Stimulated activated CD4-positive, alpha-beta T cell treated with anti-CD3 and anti-CD28 coated beads, Interleukin-2, amount 100 ng/mL, for 24 hours (primary cell): ENCODE measurements at places on chromosomes 13 and 19.

GRCh38 chr13:78383071-78383484 is 220.3 kb downstream of the POU4F1 start:
- DNase-seq: no peak

DNA sequence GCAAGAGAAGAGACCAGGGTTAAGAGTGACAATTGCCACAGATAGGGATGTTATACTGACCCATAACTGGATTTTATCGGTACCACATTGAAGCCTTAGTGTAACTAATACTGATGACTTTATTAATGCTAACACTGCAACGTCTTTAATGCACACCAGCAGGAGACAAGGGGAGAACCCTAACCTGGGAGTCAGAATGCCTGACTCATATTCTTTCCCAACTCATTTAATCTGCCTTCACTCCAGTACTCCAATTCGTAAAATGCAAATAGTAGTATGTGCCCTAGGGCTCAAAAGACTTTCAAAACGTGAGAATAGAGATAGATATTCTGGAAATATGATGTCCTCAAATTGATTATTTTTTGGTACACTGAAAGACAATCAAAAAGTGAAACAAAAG is 62.4 kb downstream of the GPC6 start:
- DNase-seq: no peak

DNA sequence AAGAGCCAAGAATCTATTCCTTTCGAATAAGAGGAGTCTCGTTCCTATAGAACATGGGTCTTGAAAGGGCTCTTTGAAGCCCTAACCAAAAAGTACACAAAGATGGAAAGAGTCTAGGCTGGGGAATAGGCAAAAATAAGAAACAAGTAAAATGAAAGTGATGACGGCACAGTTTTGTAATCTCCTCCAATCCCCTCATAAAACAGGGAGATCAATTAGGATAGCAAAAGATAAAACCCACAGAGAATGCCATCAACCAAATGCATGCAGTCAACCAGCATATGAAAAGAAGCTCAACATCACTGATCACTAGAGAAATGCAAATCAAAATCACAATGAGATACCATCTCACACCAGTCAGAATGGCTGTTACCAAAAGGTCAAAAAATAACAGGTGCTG is 122.4 kb upstream of the LSM14A start:
- no peak for DNase-seq

DNA sequence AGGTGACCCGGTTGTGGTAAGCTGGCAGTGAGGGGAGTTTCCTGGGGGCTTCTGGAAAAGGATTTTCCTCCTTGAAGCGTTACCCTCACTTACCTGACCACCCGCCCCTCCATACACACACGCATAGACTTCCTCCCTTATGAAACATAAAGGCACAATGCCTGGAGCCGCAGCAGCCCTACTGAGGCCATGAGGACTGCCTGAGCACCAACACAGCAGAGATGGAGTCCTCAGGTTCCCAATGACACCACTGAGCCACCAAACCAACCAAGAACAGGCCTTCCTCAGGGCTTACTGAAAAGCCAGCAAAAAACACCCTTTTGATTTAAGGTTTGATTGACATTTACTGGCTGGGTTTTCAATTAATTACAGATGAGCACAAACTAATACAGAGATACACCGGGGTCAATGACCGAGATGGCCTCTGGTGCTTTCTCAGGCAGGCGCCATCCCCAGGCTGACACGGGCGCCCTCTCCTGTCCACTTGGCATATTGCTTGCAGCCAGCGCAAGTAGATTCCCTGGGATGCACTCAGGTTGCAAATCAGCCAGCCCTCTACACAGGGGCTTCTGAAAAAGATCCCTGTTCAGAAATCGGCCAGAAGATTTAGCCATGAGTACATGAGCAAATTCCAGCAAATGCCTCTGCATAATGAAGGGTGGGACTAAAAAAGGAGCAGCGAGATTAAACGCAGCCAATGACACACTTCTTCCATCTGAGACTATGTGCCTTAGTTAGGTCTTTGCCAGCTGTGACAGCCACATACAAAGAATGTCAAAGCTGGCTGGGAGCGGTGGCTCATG is 14.8 kb downstream of the OPA3 start:
- peak; percentile 74 for DNase-seq

- DNase-seq: no peak
Measured at GRCh38 chr13:43375797-43376465, 352.5 kb downstream of the DNAJC15 start.

GRCh38 chr19:45576682-45577081 is 7.9 kb downstream of the OPA3 start:
- DNase-seq: no peak

- DNase-seq: peak; percentile 61
Measured at GRCh38 chr19:34336781-34337271, 28.2 kb upstream of the GPI start.

GRCh38 chr19:54338521-54338920 is 441 bp downstream of the LILRA4 start:
- no peak for DNase-seq

DNA sequence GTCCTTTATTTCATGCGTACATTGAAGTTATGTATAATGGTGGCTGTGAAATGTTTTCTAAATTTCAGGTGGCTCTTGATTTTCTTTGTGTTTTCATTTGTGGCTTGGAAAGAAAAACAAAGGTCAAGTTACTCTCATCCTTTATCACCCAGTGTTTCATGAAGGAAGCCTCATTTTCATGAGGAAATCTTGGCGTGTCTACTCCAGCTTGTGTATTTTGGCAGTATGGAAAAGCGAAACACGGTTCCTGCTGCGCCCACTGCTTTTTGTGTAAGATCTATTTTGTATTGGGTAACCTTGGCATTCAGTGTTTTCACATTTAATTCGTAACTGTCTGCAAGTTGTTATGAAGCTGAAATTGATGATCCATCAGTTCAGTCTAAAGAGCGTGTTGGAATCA is 147.0 kb upstream of the RNF113B start:
- no peak for DNase-seq

DNA sequence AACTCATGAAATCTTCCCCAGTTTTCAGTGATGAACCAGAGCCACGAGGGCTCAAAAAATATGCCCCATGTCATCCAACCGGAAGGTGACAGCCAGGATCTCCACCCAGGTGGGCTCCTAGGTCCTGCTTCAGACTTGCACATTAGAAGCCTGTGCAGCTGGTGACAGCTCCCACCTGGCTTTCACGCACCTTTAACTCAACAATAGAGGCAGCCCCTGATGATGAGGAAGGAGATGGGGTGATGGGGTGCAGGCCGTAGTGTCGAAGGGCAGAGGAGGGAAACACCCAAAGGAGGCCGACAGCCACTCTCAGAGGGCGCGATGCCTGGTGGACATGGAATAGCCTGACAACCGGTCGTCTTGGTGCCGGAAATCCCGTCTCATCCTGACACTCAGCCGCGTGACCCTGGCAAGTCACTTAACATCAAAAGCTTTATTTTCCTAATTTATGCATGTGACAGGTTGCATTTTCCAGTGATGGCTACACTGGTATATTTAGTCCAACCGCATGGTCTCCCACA is 118.0 kb downstream of the SOX1 start:
- no peak for DNase-seq

DNA sequence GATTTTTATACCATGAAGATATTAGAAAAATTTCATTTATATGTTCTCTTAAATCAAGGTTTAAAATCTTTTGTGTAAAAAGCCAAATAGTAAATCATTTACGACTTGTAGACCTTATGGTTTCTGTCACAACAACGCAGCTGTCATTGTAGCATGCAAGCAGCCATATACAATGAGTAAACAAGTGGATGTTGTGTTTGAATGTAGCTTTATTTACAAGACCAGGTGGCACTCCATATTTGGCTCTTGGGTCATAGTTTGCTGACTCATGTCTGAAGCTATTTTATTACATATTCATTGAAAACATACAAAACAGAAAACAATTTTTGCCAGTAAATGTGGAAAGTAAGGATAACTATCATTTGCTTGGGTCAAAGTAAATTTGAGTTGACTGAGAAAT is 930.8 kb downstream of the SLITRK5 start:
- no peak for DNase-seq

GRCh38 chr13:111217641-111218040 is 102.5 kb downstream of the ARHGEF7 start:
- DNase-seq: no peak

GRCh38 chr13:73421310-73421912 is 362.6 kb downstream of the KLF5 start:
- DNase-seq: peak; percentile 22
